Metanephros (tissue), 2 donors: ENCODE measurements at places on chromosomes 2 and 18. TPM values are rescaled to one million over a fixed set of nuclear protein-coding genes. Genes with fewer than 3 reads are reported as not detected.

The PRLH gene
- not detected for total RNA-seq

The IL1F10 gene
- not detected for total RNA-seq

The TRIM54 gene
- 10.4 TPM for total RNA-seq

The MYCN gene
- total RNA-seq, result 25.7 TPM

The ALPI gene
- not detected for total RNA-seq
